ENCODE measurements at places on chromosomes 5 and 9.
A peak's percentile ranks its signal among the peaks of the same experiment; 100 is the strongest.

DNA sequence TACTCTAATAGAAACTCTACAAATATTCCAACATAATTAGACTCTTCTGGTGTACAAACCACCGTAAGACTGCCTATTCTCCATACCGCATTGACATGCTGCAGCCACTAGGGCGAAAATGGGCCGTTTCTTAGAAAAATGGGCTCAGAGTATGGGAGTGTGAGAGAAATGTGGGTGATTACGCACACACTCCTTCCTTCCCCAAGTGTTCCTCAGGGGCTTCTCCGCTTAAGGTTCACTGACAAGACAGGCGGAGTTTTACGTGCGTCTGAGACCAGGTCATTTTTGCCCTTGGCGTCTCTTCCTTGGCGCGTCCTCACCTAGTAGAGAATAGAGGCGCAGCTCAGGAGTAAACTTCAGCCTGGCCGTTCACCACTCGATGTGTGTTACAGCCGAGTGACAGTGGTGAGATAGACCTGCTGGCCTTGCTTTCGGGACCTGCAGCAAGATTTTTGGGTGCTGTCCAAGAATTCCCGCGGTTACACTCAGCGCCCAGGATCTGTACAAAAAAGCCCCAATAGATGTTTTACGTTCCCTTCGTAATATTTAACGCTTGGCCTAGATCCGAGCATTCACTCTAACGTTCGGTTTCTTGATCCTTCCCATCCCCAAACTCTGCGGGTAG lies 1.8 kb upstream of the NTRK2 start:
- DNase-seq: peak; percentile 40

DNA sequence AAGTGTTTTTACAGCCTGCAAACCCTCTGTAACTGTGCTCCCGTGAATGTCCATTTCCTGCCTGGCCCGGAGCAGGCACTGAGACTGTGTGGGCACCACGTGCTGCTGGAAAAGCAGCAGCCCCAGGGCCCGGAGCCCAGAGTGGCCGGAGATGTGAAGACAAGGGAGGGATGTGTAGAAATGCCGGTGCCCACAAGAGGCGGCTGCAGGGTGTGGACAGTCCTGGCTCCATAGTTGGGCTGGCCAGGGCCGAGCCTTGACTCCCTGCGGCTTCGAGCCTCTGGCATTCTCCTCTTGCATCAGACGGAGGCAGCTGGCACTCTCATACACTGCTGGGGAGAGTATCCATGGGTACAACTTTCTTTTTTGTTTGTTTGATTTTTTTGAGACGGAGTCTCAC lies 13.2 kb upstream of the GFPT2 start:
- DNase-seq: no peak

DNA sequence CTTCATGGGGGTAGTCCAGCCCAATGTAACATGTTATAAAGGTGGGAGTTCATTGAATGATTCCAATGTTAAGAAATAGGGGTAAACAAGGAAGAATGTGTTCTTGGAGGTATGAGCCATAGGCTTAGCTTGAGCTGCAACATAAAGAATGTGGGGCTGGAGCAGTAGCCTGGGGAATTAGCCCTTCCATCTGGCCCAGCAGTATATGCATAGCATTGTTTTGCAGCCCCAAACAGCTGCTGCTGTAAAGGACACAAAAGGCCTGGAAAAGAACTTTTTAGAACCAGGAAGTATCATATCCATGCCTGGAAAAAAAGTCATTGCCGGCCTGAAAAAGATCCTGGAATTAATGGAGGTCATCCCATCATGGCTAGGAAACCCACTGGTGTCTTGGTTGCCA lies 55.8 kb upstream of the SMARCA2 start:
- DNase-seq: no peak

DNA sequence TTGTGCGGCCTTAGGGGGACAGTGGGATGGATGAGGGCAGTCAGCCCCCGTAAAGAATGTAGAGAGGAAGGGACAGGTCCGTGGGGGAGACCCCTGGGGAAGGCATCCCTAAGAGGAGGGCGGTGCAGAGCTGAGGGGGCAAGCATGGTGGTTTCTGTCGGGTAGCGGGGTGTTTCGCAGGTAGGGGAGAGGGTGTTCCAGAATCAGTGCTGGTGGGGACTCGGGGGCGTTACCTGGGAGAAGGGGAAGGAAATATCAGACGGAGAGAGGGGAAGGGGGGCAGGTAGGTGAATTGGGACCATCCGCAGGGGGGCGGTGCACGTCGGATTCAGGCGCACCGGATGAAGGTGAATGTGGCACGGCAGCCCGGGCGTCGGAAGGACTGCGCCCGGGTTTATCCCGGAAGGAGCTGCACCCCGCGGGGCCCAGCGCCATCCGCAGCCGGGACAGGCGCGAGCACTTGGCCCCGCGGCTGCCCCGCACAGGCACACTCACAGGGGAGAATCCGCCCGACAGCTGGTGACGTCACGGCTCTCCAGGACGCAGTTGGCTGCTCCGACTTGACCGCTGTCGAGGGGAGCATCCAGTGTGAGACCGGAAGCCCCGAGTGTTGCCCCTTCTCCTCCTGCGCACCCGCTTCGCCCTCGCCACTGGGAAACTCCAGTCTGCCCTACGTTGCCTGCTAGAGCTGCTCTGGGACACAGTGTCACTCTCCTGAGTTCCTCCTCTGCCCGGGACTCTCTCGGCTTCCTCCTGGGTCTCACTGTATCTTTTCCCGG lies 1.3 kb downstream of the CD72 start:
- no peak for DNase-seq

GRCh38 chr5:169148138-169148740 lies 152.7 kb downstream of the SLIT3 start:
- no peak for DNase-seq

DNA sequence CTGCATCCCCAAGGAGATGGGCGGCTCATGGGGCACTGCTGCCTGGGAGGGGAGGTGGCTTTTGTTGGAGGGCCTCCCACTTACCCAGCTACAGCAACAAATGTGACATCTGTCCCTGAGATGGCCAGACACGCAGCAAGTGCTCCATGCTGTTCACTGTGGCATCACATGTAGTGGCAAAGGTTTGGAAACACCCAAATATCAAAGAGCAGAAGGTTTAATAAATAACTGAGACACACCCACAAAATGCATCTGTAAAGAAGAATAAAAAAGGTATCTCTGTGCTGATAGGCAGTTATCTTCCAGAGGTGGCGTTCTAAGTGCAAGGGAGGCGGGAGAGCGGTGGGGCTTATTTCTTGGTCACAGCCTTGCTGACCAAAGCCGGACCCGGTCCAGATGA lies 23.3 kb upstream of the CLPTM1L start:
- no peak for DNase-seq

GRCh38 chr9:114289106-114289505 lies 33.8 kb upstream of the ORM1 start:
- no peak for DNase-seq

DNA sequence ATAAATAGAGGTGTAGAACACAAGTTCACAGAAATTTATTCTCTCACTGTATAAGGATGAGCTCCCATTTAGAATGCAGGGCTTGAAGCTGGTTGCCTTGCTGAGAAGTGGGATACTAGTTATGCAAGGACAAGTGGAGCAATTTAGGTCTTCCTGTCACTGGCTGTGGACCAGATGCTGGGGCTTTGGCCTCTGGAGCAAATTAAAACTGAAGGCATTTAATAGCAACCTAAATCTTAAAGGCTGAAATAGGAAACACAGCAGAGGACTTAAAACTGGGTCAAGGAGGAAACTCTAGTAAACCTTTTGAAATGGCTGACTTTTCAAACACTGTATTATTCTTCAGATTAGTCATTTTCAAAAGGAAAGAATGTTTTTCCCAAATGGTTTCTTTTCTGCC lies 319.4 kb downstream of the RAB3C start:
- no peak for DNase-seq

GRCh38 chr9:70030156-70030555 lies 13.5 kb upstream of the MAMDC2 start:
- no peak for DNase-seq

- no peak for DNase-seq
Observed at GRCh38 chr9:69120380-69121154, 53.5 kb upstream of the TJP2 start.

DNA sequence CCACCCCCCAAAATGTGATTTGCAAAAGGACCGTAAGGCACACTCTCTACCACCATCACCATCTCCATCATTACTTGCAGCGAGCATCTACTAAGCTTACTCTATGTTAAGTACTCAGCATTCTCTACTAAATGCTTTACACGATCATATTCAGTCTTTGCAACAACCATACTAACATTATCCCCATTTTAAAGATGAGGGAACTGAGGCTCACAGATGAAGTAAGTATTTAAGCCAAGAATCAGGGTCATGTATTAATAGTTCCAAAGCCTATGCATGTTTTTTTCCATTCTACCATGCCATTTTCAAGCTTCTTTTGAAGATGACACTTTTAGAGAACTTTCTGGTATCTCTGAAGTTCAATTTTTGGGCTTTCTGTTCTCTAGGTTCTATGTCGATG lies 121.7 kb upstream of the ANKRD55 start:
- DNase-seq: no peak

GRCh38 chr5:167244583-167244982 lies 1046.9 kb upstream of the WWC1 start:
- no peak for DNase-seq

- DNase-seq: no peak
Observed at GRCh38 chr9:128148509-128149000, 698 bp upstream of the LCN2 start.

GRCh38 chr9:107513464-107514100 lies 24.0 kb upstream of the KLF4 start:
- no peak for DNase-seq

DNA sequence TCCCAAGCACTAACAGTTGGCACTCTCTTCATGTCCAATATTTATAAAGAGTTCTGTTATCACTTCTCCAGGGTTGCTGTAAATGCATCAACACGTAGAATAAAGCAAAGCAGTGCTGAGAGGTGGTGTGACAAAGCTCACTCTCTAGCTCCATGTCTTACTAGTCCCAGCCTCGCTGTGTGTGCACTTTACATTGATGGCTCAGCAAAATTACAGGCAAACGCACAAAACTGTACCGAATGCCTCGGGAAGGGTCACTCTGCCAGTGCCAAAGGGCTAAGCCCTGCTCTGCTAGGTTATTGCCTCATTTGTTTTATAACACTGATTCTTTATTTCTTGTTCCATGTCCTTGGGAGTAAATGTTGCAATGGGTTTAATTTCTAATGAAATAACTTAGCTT lies 1005.9 kb upstream of the WWC1 start:
- no peak for DNase-seq

DNA sequence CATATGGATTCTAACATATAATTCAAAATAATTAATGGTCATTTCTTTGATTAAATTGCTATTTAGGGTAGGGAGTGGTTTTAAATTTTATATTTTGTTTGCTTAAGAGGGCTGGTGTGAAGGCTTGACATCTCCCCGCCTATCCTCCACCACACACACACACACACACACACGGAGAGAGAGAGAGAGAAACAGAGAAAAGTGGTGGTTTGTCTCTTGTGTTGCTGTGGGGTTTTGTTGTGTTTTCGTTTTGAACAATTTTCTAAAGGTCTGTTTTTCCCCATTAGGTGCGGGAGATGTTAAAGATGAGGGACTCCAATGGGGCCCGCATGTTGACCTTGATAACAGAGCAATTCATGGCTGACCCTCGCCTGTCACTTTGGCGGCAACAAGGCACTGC lies 161.9 kb downstream of the ZSWIM6 start:
- DNase-seq: no peak

GRCh38 chr9:134895097-134895496 lies 14.5 kb downstream of the FCN2 start:
- DNase-seq: no peak

DNA sequence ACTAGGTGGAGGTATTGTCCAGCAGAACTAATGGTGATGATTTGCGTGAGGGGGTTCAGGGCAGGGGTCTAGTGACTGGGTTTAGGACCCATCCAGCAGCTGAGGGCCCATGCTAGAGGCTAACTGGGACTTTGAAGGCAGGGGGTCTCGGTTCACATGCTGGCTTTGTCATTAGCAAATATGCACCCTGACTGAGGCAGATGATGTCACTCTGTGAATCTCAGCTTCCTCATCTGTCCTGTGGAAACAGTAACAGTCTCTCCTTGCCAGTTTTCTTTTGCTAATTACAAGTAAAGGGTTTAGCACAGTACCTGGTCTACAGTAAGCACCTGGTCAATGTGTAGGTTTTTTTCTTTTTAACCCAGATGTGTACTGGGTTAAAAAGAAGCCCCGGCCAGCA lies 5.2 kb downstream of the SH2D3C start:
- DNase-seq: no peak

DNA sequence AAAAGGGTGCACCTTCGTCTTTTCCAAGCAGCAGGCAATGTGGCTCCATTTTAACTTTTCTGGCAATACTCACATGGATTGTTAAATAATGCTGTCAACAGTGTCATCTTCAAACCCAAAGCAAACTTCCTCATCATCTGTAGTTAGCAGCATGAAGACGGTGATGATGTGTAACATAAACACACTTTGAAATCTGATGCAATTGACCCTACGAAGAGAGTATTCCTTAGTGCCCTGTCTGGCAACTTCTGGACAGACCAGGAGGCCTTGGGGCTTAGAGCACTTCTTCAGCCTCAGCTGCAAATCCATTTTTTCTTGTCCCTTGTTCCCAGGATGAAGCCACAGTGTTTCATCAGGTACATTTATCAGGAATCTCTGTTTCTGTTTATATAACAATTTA lies 149.1 kb downstream of the GHR start:
- no peak for DNase-seq

DNA sequence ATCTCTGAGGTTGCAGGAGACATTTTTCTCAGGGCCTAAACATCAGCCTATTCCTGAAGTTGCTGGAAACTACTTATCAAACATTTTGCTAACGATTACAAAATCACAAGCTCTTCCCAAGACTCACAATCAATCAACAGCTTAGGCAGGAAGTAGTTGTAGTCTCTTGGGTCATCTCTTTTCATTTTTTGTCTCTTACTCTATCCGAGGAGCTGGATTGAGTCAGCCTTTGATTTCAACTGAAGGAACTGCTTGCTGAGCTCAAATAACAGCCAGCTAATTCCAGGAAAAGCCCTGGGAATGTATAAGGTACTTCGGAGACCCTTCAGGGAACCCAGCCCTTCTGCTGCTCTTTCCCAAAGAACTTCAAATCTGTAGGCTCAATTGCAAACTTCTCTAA lies 398.9 kb downstream of the PLK2 start:
- no peak for DNase-seq
